Fibroblast of lung (primary cell): ENCODE measurements at places on chromosomes 7 and 10. TPM values are rescaled to one million over a fixed set of nuclear protein-coding genes. Genes with fewer than 3 reads are reported as not detected.

Gene CPEB3
- total RNA-seq: 0.51 and 0.66 TPM in 2 replicates

Gene ABCB4
- total RNA-seq: 0.26 and 0.66 TPM in 2 replicates

Gene SORBS1
- 0.26 and 0.50 TPM in 2 replicates for total RNA-seq

Gene ARHGAP19
- 4.6 and 7.4 TPM in 2 replicates for total RNA-seq

Gene FAM13C
- total RNA-seq: 3.9 and 5.9 TPM in 2 replicates

Gene MET
- total RNA-seq: 29.8 and 44.4 TPM in 2 replicates

Gene MBLAC1
- total RNA-seq: 1.8 and 2.5 TPM in 2 replicates

Gene ACTR1A
- 94.8 and 128 TPM in 2 replicates for total RNA-seq

Gene CALN1
- total RNA-seq: not detected in 2 replicates

Gene C7orf33
- not detected in 2 replicates for total RNA-seq

Gene PGAM2
- total RNA-seq: 0.26 and 0.33 TPM in 2 replicates

Gene SEC61A2
- total RNA-seq: 5.6 and 9.2 TPM in 2 replicates

Gene ZNF273
- 2.1 and 3.1 TPM in 2 replicates for total RNA-seq

Gene GJD4
- 0.17 TPM in 1 of 2 replicates, not detected in the other for total RNA-seq

Gene DLX6
- under 0.01 TPM in 1 of 2 replicates, not detected in the other for total RNA-seq

Gene FLNC
- 106 and 191 TPM in 2 replicates for total RNA-seq

Gene RBM20
- total RNA-seq: under 0.01 TPM in 2 replicates

Gene UBTD1
- total RNA-seq: 20.3 and 22.0 TPM in 2 replicates

Gene BMPER
- 12.2 and 28.2 TPM in 2 replicates for total RNA-seq

Gene SYT15B
- total RNA-seq: not detected in 2 replicates

Gene TEX47
- not detected in 2 replicates for total RNA-seq

Gene FAM20C
- 52.9 and 70.7 TPM in 2 replicates for total RNA-seq

Gene ERVW-1
- total RNA-seq: not detected in 2 replicates

Gene SPDYE8
- not detected in 2 replicates for total RNA-seq

Gene GLRX3
- total RNA-seq: 51.7 and 62.9 TPM in 2 replicates

Gene TLX1
- not detected in 2 replicates for total RNA-seq

Gene HOXA3
- 1.5 TPM in 2 replicates for total RNA-seq

Gene COL26A1
- not detected in 2 replicates for total RNA-seq

Gene PDE6C
- not detected in 2 replicates for total RNA-seq

Gene OPN1SW
- not detected in 2 replicates for total RNA-seq

Gene ANKMY2
- total RNA-seq: 33.1 and 50.4 TPM in 2 replicates

Gene OR2A14
- not detected in 2 replicates for total RNA-seq

Gene ADD3
- total RNA-seq: 93.0 and 114 TPM in 2 replicates

Gene HERPUD2
- 22.3 and 32.5 TPM in 2 replicates for total RNA-seq

Gene HOXA9
- under 0.01 TPM in 1 of 2 replicates, not detected in the other for total RNA-seq

Gene VIPR2
- under 0.01 TPM in 1 of 2 replicates, not detected in the other for total RNA-seq

Gene UCN3
- not detected in 2 replicates for total RNA-seq

Gene STAG3
- total RNA-seq: 0.50 and 0.77 TPM in 2 replicates

Gene TRIM74
- total RNA-seq: not detected in 2 replicates

Gene NRG3
- not detected in 2 replicates for total RNA-seq

Gene IDI2
- not detected in 2 replicates for total RNA-seq

Gene CYP2C19
- not detected in 2 replicates for total RNA-seq

Gene MACC1
- 0.26 and 0.33 TPM in 2 replicates for total RNA-seq

Gene LRRC61
- 0.33 and 1.0 TPM in 2 replicates for total RNA-seq

Gene PPRC1
- 9.9 and 10.0 TPM in 2 replicates for total RNA-seq

Gene IFIT2
- total RNA-seq: 11.6 and 21.6 TPM in 2 replicates

Gene NACAD
- total RNA-seq: 1.3 and 2.8 TPM in 2 replicates

Gene PIK3AP1
- 0.17 and 0.26 TPM in 2 replicates for total RNA-seq

Gene BMPR1A
- 53.7 and 61.8 TPM in 2 replicates for total RNA-seq

Gene ZNF487
- 3.3 and 4.0 TPM in 2 replicates for total RNA-seq

Gene MARVELD1
- total RNA-seq: 12.1 and 16.3 TPM in 2 replicates
